Fibroblast of the aortic adventitia (primary cell): ENCODE measurements at places on chromosomes 12 and 14. TPM values are rescaled to one million over a fixed set of nuclear protein-coding genes. Genes with fewer than 3 reads are reported as not detected.

DNA sequence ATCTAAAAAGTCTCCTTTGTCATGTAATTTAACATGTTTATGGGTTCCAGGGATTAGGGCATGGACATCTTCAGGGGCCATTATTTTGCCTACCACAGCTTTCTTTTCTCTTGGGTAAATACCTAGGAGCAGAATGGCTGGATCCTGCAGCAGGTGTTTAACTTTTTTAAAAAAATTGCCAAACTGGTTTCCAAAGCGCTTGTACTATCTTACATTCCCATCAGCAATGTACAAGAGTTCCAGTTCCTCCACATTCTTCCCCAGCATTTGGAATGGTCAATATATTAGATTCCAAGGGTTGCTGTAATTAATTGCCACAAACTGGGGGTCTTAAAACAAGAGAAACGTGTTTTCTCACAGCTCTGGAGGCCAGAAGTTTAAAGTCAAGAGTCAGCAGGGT is 27.7 kb upstream of the MYL2 start:
- DNase-seq: no peak

Gene TESPA1
- not detected in 2 replicates for total RNA-seq

DNA sequence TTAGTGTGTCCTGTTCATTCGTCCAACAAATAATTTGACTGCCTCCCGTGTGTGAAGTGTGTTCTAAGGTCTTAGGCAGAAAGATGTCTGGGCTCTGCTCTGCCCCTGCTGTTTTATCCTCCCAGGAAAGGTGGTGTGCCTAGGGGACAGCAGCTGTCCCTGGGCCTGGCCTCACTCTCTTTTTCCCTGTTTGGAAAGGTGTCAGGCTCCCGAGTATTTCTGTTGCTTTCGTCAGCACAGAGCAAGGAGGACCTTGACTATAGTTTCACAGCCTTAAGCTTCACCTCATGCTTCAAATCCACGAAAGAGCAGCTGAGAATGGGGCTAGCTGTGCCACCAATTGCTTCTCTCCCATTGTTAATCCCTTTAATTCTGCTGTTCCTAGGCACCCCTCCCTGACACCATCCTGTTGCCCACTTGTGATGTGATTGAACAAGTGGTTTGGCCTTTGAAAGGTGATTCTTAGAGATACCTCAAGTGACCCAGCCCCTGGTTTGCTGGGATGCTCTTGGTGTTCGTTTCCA is 54.2 kb downstream of the TGFB3 start:
- DNase-seq: no peak

DNA sequence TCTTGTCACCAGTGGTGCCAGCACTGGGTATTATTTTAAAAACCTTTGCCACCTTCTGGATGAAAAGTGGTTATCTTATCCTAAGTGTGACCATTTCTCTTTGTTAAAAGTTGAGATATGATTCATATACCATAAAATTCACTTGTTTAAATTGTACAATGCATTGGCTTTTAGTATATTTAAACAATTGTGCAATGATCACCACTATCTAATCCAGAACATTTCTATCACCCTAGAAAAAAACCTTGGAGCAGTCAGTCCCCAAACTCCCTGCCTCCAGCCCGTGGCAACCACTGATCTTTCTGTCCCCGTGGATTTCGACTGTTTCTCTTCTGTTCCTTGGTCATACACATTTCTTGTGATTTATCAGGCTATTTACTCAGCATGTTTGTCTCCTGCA is 28.3 kb downstream of the SH2B3 start:
- DNase-seq: peak; percentile 24

Gene KRT74
- total RNA-seq: not detected in 2 replicates

DNA sequence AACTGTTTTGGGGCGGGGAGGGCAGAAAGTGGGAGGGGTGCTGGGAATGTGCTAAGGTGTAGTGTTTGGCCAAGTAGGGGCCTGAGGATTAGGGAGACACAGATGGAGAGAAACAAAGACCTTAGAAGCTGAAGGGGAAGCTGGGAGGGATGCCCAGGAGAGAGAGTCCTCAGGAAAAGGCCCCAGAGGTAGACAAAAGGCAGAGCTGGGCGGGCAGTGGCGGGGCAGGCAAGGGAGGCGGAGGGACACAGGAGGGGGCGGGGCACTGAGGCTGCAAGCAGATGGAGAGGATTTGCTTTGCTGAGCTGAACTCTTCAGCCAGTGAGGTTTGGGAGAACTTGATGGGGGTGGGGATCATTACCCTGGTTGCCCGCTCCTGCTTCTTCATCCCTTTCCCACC is 2.8 kb downstream of the PTMS start:
- no peak for DNase-seq

- no peak for DNase-seq
Measured at GRCh38 chr14:24232645-24233537, at the start of gene GMPR2. GMPR2 (plus strand) TSS chr14:24232929; CDS start chr14:24233254, 325 bp downstream.

Gene CHGA
- total RNA-seq: 0.18 TPM in 1 of 2 replicates, not detected in the other
